ENCODE measurements at places on chromosomes 7 and 10.

DNA sequence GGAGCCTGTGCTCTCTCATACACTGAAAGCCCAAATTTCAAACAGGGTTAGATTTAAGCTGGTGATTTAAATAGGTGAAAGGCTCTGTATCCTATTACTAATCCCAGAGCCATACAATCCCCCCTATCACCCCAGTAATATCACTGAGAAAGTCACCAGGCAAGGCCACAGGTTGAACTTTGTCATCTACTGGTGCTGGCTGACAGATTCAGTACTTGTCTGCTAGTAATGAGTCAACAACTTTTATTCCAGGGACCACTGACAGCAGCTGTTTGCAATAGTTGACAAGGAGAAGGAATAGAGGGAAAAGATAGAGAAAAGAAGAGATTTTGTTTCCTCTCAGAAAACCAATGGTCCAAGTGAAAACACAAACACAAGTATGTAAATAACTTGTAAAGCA is 10.4 kb downstream of the ASB15 start:
- DNase-seq = no peak

DNA sequence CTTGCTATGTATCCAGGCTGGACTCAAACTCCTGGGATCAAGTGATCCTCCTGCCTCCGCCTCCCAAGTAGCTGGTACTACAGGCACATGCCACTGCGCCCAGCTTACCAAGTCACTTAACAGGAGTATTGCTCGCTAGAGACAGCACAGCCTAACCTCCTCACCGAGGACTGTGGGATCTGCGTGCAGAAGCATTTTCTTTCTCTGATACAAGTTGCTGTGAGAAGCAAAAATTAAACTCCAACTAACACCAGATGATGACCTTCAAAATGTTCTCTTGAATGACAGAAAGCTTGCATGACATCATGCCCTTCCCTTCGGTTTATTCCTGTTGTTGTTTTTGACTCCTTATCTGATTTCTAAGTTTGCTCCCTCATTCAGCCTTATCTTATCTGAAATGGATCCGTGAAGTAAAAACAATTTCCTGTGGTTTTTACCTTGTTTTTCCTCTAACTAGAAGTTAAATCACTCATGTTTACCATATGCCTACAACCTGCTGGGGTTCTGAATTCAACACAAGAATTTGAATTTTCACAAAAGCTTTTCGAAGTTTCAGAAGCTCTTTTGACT is 94.4 kb upstream of the KIF5B start:
- no peak for DNase-seq

DNA sequence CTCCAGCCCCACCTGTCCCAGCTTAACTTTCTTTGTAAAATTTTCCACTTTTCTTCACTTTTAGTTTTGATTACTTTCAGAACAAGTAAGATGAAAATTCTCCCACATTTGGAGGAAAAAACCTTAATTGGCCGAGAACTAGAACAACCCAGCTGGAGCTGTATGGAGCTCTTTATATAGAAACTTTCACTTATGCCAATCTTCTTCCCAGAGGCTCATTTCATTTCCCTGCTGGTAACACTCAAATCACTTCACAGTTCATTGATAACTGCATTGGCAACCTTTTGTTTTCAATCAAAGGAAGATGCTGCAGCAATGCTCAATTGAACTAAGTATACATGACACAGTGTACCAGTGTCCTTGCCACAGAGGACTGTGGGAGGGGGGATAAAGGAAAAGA is 176.2 kb upstream of the NOBOX start:
- DNase-seq = no peak

DNA sequence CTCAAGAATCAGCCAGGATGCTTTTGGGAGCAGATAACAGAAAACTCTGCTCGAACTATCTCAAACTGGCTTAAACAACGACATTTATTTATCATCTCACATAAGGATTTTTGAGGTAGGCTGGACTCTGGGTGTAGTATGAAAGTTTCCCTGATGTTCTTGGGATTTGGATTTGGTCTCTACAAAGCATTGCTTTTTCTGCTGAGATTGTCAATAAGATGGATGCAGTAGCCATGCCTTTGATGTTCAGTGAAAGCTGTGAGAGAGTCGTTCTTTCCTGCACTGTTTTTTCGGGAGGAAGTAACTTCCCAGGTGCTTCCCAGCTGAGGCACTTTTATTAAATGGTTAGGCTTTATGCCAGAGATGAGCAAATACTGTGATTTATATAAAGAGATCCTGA is 181.1 kb downstream of the PRKG1 start:
- DNase-seq = no peak

- no peak for DNase-seq
These were observed 19.0 kb downstream of the MDH2 start for GRCh38 chr7:76066716-76067503.

DNA sequence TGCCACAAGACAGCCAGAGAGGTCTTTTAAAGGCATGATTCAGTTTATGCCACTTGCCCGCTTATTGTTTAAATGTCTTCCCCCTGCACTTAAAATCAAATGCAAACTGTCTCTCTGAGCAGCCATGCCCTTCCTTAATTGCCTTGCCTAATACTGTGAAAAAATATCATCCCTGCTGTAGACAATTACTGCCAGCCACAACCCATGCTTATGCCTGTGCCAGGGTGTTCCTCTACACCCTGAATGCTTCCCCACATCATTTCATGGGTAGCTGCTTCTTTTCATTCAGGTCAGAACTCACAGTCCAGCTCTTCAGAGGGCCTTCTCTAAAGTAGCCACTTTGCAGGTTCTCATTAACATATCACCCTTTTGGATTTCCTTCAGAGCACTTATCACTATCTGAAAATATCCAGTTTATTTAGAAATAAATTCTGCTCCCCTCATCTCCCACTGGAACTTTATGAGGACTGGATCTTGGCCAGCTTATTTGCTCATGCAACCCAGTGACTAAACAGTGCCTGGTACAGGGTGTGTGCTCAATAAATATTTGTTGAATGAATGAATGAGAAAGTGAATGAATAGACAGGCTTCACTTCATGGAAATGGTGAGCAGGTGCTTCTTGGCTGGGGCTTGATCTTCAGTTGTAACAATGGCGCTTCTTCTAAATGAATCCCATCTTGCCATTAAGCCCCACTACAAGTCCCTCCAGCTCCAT is 162.4 kb upstream of the MDFIC start:
- no peak for DNase-seq

DNA sequence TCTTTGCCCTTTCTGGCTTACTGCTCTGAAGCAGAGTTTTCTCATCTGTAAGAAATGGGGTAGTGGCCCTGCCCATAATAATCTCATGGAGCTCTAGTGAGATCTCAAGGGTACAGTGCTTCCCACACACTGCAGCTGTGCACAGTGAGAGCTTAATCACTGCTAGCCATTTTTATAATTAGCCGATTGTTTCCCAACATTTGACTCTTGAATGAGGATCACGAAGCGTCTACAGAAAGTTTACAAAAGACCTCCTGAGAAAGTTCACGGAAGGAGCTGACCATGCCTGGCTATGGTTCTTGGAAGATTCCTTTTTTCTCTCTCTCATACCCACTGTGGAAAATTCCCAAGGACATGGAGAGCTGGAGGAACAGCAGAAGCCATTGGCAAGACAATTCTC is 70.4 kb downstream of the FAM171A1 start:
- DNase-seq = no peak

DNA sequence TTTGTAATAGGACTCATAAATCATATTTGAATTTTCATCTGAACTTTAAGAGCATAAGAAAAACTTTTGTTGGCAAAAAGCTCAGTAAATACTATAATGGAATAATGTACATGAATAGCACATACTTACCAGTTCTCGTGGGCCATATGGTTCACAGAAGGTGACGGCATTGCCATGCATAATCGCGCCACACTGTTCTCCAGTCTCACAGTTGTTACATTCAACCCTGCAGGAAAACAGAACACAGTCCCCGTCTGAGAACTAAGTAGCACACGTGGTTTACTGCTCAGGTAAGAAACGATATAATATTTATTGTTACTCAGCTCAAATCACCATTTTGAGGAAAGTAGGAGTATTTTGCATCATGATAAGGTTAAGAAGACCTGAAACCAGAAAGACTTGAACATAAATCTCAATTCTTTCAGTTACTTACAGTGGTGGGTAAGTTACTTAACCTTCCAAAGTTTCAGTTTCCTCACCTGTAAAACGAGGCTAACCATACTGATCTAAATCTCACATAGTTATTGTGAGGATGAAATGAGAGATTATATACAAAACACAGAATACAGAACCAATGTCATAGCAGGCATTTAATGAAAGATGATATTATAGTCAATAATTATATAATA is 261.4 kb downstream of the RELN start:
- no peak for DNase-seq

- DNase-seq = no peak
These were observed 168.6 kb downstream of the CTNNA3 start for GRCh38 chr10:67527351-67527750.

GRCh38 chr10:29691564-29692072 is 56.8 kb upstream of the SVIL start:
- DNase-seq = no peak

DNA sequence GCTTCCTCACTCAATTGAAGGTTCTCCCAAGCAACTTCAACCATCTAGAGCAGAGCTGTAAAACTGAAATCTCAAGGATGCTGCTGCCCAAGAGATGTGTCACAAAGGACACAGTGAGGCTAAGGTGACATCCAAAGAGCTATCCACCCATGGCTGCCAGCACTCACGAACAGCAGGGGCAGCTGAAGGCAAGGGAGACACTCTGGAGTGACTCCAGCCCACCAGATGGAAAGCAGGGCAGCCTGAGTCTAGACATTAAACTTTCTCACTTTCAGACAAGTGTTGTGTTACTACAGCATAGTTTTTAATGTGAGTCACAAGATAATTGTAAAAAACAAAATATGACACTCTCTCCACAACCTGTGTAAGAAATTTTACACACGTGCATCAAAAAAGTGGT is 113.5 kb downstream of the LARP4B start:
- no peak for DNase-seq

DNA sequence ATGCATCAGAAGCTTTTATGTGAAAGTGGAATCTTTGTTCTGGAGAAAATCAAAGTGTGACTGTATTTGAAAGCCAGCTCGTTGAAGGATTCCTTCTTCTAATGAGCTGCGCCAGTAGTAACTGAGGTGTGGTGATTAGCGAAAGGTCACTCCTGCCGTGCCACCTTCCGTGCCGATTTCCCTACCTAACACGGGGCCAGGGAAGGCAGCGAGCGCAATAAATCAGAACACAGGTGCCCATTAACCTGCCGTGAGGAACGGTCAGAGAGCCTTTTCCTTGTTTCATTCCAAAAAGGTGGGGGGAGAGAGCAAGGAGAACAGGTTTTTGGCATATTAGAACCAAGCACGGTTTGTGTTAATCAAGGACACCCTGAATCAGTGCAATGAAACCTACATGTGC is 258.0 kb downstream of the CELF2 start:
- DNase-seq = no peak

DNA sequence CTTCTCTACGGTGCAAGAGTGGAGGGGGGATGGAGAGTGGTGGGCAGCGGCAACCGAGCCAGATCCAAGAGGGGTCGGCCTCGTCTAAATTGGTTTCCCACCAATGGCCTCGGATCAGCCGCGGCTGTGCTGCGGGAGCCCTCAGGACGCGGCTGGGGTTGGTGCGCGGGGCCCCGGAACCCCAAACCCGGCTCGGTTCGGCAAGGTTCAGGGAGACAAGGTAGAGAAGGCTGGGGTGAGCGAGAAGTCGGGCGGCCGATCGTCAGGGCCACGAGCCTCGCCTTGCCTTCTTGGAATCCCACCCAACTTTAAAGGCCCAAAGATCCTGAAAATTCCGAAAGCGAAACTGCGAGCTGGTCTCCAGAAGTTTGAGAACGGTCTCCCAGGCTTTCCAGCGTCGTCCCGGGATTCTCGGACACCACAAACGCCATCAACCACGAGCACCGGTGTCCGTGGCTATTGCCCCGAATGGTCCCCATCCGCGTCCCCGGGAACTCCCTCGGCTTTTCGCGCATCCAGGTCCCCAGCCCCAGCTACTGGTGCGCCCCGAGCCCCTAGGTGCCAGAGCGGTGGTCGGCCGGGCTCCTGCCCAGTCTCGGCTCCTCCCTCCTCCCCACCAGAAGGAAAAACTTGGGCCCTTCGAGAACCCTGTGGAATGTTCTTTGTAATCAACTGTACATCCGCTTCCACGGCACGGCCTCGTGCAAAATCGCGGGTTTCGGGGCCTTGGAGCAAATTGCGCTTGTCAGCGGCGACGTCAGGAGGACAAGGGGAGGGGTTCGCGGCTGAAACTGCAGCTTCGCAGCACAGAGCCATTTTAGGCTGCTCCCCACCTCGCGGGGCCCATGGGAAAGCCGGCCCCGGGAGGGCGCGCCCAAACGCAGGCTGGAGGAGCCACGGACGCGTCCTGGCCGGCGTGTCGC is 3.2 kb downstream of the SFMBT2 start:
- DNase-seq = no peak

DNA sequence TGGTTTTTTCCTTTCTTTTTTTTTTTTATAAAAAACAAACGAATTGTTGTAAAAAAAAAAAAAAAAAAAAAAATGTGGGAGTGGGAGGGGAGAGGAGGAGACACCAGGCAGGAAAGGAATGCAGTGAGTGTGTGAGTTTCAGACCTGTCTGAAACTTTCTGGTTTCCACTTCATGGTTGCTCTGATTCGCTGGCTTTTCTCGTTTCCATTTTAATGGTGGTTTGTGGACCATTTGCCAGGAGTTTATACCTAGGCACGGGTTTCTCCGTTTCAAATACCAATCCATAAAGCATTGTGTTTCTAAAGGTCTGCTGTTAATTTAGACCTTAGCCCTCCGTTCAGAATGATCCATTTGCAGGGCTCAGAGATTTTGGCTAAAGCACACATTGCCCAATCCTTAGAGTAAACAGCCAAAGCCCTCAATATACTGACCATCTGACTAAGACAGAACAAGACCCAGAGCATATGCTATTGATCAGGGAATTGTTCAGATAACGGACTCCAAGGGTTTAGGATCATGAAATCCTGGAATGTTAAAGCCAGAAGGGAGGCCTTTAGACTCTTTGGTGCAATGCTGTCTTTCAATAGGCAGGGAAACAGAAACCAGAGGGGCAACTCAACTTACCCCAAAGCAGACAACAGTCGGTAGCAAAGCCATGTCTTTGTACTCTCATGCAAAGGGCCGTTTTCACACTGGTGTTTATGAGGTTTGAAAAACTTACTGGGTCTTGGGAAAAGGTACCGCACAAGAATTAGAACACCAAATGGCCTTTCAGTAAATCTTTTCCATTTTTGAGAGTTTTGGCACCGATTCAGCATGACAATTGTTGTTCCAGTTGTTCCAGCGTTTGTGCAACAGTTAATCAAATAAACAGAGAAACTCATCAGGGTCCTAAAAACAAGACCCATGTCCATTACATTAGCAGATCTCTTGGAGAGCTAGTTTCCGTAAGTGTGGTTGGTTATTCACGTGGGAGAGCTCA is 94.3 kb upstream of the AGBL3 start:
- DNase-seq = no peak

GRCh38 chr7:12094365-12094921 is 116.7 kb upstream of the TMEM106B start:
- no peak for DNase-seq

- no peak for DNase-seq
These were observed 121.2 kb upstream of the FOXP2 start for GRCh38 chr7:114293289-114294012.

GRCh38 chr7:68074242-68074641 is 1077.6 kb downstream of the TYW1 start:
- no peak for DNase-seq

All from stimulated activated CD8-positive, alpha-beta memory T cell treated with anti-CD3 and anti-CD28 coated beads, Interleukin-12 subunit alpha, Interleukin-12 subunit beta, amount 100 ng/mL, for 1 hour (primary cell).